Stimulated activated CD4-positive, alpha-beta T cell treated with anti-CD3 and anti-CD28 coated beads, Interleukin-1b, Interleukin-23, amount 100 ng/mL, for 4 hours (primary cell): ENCODE measurements at places on chromosomes 7 and 10.

DNA sequence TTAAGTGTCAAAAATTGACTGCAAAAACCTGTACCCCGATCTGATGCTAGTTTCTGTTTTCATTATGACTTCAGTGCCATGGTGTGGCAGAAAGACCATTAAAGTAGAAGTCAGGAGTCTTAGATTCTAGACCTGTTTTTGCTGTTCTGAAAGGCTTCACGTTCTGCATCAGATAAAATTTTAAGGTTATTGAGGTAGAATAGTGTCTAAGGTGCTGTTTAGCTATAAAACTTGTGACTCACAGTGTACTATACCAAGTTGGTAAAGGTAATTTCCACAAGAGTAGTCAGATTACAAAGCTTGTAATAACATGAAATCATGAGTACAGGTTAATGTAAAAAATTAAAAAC is 38.6 kb downstream of the ZNRF2 start:
- DNase-seq: no peak

- no peak for DNase-seq
Measured at GRCh38 chr7:115476671-115477181, 553.8 kb downstream of the TFEC start.

DNA sequence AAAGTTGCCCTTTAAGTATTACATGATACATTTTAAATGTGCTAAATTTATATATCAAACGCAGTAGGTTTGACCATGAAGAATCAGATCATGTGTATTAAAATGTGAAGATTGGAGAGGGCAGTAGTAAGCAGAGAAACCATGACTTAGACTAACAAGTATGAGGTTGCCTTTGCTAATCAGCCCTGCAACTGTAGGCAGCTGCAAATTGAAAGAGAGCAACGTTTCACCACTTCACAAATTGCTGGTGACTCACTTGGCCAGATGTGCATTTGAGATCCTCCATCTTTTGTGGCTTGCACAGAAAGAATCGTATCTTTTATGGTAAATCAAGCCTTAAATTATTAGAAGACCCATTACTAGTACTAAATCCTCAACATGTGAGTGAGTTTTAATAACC is 10.1 kb upstream of the SEMA3A start:
- no peak for DNase-seq

DNA sequence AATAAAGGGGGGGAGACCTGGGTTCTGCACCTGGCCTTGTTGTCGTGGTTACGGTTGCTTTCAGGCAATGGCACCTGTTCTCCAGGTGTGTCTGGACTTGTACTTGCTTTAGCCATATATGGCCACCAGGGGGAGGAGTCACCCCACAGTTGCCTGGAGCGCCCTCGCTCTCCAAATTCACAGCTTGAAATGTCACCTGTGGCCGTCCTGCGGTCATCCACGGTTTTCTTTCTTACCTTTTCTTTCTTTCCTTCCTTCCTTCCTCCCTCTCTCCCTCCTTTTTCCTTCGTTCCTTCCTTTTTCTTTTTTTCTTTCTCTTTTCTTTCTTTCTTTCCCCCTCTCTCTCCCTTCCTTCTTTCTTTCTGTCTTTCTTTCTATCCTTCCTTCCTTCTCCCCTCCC is 157.2 kb upstream of the ZNF92 start:
- peak; percentile 21 for DNase-seq

DNA sequence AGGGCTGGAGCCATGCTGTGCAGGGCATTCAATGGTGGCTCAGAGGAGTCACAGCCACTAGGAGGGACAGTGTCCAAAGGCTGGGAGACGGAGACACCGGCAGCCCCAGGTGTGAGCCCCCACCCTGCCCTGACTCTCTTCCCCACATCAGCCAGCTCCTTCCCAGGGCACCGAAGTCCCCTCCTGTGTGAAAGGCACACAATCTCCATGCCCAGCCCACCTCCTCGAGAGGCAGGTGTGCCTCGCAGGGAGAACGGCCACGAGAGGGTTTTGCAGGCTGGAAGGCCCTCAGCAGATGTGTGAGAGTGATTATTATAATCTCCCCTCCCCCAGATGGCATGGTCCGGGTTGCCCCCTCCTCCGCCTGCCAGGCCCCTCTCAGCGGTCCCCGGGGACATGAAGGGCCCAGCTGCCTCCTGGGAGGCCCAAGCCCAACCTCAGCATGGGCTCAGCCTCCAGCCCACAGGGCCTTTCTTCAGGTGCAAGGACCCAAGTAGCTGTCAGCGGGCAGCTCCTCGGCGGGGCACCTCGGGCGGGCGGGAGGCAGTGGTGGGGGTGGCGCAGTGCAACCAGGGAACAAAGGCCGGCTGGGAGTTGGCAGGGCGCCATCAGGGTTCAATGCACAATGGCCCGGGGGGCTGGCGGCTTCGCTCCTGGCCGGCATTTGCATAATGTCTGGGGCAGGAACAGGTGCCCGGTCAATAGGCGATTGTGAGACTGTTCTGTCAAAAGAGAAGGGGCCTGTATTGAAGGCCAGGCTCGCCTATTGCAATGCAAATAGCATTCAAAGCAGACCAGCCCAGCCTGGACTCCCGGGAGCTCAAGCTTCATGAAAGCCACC is 155.3 kb upstream of the ZMIZ1 start:
- DNase-seq: no peak

DNA sequence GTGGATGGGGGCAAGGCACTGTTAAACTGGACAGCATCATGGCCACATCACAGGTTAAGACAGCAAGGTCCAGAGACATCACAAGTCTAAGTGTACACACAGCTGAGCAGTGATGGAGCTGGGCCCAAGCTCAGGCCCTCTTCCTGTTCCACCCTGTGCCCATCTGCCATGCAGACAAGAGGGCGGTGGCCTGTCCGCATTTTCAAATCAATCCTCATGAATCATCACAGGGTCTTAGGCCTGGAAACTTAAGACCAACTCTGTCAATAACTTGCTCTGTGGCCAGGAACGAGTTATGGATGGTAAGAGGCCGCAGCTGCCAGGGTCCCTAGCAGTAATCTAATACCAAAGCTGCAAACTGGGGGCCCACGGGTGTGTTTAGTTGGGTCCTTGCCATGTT is 3.2 kb downstream of the C10orf105 start:
- DNase-seq: no peak

DNA sequence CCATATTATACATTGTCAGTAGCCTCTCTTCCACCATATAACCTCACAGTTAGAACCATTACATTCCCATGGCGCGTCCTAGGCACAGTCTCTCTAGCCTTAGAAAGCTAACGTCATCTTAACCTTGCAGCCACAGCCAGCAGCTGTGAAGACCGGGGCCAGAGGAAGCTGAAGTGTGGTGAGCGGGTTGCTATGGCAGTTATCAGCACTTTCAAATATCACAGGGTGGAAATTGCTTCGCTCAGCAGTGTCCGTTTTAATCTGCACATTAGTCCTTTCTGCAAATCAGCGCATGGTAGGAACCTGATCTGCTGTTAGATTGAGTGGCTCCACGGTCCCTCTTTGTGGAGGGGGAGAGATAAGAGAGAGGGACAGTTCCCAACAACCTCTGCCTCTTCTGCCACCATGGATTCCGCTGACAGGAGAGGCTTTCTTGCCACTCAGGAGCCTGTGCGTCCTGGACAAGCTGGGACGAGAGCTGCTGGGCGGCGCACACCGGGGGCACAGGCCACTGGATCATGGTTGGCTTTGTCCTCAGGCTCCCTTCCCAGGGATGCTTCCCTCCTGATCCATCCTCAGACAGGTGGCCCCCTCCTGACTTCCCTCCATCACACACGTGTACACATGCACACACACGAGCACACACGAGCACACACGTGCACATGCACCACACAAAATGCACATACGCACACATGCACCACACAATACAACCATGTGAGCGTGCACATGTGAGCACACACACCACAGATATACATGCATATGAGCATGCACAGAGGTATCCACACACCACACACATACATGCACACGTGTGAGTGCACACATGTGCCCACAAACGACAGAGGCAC is 93.8 kb downstream of the WDR37 start:
- no peak for DNase-seq

- DNase-seq: no peak
Measured at GRCh38 chr7:128918016-128918665, 7.6 kb upstream of the KCP start.

DNA sequence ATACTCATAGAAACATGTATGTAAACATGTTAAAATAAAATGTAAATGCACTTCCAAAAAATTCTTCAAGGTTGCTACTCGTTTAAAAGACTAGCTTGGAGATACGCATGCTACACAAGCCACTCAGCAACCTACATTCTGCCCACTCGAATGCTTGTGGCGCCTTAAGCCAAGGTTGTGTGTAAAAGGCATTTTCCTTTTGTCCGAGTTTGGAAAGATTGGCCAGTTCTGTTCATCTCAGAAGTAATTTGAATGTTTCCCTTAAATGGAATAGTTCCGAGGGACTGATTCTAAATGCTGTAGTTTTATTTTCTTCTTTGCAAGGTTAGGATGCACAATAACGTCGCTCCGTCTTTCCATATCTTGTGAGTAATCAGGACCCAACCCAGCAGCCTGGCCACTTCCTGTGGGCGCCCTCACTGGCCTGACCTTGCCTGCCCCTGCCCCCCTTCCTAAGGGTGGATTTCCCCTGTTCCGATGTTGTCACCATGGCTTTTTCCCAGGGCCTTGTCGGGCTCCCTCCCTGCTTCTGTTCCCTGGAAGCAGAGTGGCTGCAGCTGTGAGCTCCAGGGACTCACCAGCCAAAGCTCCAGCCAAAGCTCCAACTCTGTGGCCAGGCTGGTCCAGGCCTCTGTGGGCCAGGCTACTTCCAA is 70.6 kb downstream of the PTPRE start:
- DNase-seq: no peak

DNA sequence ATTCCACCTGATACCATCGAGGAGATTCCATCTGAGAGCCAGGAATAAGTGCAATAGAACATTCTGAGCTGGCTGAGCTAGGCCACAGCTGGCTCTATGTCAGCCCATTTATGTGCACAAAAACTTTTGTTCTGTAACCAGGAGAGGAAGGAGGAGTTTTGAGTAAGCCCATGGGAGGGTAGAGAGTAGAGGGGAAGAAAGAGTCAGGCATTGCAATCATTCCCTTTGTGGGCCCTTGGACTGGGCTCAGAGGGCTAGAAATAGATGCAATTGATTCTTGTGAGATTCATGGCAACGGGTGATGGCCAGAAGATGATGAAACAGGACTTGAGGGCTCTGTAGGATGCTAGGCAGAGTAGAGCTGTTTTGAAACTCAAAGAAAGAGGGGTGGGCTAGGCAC is 104.6 kb upstream of the KIF5B start:
- no peak for DNase-seq

- no peak for DNase-seq
Measured at GRCh38 chr10:102704915-102705314, 9.3 kb downstream of the ARL3 start.

DNA sequence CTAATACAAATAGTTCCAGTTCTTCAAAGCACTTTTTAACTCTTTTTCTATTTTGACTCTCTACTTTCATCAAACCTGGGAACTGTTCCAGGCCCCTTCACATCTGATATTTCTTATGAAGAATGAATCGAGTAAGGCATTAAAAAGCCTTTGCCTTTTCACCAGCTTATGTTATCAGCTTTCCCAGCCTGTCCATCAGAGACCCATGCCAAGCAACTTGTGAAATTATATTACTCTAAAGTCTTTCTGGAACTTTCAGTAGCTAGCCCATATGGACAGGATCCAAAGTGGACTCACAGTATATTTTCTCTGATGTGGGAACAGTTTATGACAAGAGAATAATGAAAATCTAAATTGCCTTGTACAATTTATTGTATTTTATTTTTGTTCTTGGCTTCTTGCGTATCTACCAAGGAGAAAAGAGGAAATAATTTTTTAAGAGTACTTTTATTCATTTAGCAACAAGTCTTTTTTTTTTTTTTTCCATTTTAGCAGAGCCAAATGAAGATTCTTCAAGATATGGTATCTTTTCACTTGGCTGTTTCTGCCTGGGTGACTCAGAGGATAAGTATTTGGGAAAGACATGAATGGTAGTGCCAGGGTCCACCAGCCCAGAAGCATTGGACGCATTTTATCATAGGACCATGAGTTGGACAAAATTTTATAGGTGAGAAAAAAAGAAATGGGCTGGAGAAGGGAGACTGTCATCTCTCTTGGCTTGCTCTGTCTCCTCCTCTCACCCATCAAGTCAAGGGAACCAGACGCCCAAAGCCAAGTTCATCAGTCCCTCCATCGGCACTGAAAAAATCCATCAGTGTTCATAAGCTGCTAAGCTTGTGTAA is 195.8 kb upstream of the NEBL start:
- DNase-seq: no peak

- no peak for DNase-seq
Measured at GRCh38 chr10:68239596-68240150, 7.8 kb upstream of the ATOH7 start.

GRCh38 chr10:649798-650440 is 39.5 kb downstream of the DIP2C start:
- DNase-seq: no peak

DNA sequence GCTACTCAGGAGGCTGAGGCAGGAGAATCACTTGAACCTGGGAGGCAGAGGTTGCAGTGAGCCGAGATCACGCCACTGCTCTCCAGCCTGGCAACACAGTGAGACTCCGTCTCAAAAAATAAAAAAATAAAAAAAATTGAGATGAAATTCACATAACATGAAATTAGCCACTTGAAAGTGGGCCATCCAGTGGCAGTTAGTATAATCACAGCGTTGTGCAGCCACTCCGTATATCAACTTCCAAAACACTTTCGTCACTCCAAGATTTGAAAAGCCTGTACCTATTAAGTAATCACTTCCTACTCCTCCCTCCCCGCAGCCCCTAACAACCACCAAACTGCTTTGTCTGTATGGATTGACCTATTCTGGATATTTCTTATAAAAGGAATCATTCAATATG is 20.7 kb upstream of the CACUL1 start:
- DNase-seq: no peak

DNA sequence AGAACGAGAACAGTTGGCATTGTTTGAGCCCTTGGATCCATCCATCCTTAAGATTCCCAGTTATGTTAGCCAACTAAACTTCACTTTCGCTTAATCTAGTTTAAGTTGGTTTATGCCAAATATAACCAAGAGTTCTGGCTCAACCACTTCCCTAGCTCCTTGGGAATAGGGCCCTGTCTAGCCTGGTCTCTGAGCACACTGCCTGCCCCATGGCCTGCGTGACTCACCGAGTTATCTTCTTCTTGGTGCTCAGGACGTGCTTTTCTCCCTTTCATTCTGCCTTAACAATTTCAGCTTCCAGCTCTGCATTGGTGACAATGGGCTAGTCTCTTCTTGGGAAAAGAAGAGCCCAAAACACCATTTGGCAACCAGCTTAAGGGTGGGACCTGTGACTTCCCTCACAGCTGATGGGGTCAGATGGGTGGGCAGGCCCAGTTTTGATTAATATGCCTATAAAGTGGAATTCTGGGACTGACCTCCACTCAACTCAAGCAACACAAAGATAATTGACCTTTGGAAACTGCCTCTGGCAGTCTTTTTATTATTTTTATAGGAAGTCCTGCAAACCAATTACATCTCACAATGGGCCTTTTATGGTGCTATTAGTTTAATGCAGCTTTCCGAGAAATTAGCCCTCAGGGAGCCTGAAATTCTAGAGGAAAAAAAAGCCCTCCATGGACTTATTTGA is 126.4 kb downstream of the CFAP58 start:
- DNase-seq: no peak

- DNase-seq: no peak
Measured at GRCh38 chr10:44395902-44396670, 11.2 kb upstream of the CXCL12 start.
